ENCODE measurements at places on chromosomes 13 and 19. TPM values are rescaled to one million over a fixed set of nuclear protein-coding genes. Genes with fewer than 3 reads are reported as not detected.

CDC16 gene
- 79.5 TPM for total RNA-seq

FFAR2 gene
- total RNA-seq: not detected

DNA sequence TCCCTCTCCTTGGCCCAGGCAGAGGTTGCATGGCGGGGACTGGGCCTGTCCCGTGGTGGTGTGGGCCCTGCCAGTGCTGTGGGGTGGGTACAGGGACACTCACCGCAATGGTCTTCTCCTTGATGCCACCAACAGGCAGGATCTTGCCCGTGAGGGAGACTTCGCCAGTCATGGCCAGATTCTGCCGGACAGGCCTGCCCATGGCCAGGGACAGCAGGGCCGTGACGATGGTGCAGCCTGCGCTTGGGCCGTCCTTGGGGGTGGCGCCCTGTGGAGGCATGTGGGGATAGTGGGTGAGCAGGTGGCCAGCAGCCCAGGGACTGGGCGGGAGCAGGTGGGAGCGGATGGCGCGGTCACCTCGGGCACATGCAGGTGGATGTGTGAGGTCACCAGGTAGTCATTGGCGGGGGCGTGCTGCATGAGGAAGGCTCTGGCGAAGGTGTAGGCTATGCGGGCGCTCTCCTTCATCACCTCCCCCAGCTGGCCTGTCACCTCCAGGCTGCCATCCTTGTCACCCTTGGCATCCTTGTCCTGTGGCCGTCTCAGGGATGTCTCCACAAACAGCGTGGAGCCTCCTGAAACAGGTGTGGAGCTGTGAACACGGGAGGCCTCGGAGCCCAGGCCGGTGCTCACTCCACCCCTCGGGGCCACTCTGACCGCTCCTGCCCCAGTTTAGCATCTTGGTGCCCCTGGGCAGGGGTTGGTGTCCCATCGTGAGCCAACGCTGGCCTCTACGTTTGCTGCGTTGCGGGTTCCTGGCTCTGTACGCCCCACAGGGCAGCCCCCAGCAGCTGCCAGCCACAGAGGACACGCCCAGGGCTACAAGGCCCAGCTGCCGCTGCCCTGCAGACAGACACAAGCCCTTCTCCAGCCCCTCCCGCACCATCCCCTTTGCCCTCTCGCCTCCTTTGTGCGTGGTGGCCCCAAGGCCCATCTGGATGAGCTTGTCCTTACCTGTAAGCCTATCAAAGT lies 3.4 kb downstream of the RPL36 start:
- H3K27me3 ChIP-seq: no peaks in the 10 kb centered on the region
- peaks cover 10% of the 10 kb centered on the region for H3K4me1 ChIP-seq
- H3K27ac ChIP-seq: no peak overlapping the region

OR7A5 gene
- not detected for total RNA-seq

ZNF578 gene
- 1.9 TPM for total RNA-seq

DNA sequence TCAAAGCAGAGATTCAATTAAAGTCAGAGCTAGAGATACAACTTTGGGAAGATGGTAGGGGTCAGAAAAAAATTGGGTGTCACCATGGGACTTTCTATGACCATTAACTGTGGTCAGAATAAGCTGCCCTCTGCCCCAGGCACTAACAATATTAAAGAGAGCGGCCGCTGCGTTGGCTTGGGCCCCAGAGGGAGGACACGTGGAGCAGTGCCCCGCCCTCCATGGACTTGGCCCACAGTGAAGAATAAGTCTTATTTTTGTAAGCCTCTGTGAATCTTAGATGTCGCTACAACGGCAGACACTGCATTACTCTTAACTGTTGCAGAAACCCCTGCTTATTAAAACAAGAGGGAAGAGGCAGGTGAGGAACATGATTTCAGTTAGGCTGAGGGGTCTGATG lies 172.7 kb downstream of the UQCRFS1 start:
- no peaks in the 10 kb centered on the region for H3K36me3 ChIP-seq
- no peak for DNase-seq
- no peak overlapping the region for H3K4me3 ChIP-seq
- no peaks in the 10 kb centered on the region for H3K27me3 ChIP-seq
- no peak overlapping the region for H3K27ac ChIP-seq

DNA sequence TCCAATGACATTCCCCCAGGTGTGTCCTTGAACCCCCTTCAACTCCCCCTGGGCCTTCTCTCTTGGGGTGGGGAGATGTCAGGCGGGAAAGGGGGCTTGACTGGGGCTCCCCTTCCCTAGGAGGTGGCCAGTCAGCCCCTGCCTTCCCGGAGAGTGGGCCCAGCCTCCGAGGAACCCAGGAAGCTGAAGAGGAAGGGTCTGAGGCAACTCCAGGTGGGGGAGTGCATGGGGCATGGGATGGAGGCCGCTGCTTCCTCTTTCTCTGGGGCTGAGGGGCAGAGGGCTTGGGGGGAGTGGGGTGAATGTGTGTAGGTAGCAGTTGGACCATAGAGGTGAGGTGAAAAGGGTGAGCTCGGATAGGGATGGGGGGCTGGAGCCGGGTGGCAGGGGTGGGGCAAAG lies 2.7 kb upstream of the INAFM1 start:
- no peaks in the 10 kb centered on the region for H3K27me3 ChIP-seq
- no peak overlapping the region for H3K4me3 ChIP-seq
- peak overlapping the region; percentile 97 for H3K27ac ChIP-seq
- DNase-seq: no peak
- H3K4me1 ChIP-seq: peaks cover 15% of the 10 kb centered on the region
- H3K36me3 ChIP-seq: peaks cover 9% of the 10 kb centered on the region
